ENCODE measurements at places on chromosomes 7 and 10. TPM values are rescaled to one million over a fixed set of nuclear protein-coding genes. Genes with fewer than 3 reads are reported as not detected.

DNA sequence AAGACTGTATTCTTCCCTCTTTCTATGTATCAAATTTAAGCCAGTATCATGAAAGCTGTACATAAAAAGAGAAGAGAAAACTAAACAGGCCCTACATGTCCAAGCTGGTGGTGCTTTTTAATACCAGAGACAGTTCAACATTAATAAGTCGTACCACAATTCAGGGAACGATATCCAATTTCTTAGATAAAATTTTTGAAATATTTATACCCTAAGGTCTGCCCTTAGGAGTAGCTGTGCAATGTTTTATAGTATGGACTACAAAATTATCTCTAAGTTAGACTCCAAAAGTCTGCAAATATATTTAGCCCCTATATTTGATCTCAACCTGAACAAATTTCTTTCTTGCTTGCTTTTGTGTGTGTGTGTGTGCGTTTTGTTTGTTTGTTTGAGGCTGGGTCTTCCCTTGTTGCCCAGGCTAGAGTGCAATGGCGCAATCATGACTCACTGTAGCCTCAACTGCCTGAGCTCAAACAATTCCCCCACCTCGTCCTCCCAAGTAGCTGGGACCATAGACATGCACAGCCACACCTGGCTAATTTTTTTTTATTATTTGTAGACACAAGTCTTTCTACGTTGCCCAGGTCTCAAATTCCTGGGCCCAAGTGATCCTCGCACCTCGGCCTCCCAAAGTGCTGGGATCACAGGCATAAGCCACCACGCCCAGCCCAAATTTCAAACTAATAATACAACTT is 13.2 kb downstream of the ARHGAP19 start:
- DNase-seq = no peak
- H3K4me1 ChIP-seq = peaks cover 8% of the 10 kb centered on the region
- H3K4me3 ChIP-seq = no peak overlapping the region
- no peaks in the 10 kb centered on the region for H3K27me3 ChIP-seq

DNA sequence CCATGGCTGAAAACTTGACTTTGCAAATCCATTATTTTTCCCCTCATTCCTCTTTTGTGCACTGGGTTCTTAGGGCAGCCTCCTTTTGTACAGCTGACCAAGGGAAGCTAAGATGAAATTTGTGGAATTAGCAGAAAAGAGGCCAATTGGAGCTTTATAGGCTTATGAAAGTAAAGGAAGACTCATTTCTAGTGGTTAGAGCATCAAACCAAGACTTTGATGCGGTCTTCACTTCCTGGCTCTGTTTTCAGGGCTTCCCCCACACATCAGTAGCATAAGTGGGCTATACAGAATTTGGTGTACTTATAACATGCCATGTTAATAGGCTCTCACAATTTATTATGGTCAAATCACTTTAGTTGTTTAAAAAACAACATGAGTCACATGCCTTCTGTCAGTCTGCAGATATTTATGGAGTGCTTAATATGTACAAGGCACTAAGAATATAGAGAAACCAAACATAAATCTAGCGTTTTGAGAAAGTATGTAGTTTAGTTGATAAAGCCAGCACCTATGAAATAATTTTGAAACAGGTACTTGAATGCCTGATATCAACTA is 5.7 kb downstream of the AUTS2 start:
- H3K4me3 ChIP-seq = no peak overlapping the region
- no peak for DNase-seq
- H3K27me3 ChIP-seq = peaks cover 6% of the 10 kb centered on the region
- H3K27ac ChIP-seq = no peak overlapping the region
- peaks cover 10% of the 10 kb centered on the region for H3K4me1 ChIP-seq

- no peak overlapping the region for H3K4me3 ChIP-seq
- H3K4me1 ChIP-seq = no peaks in the 10 kb centered on the region
- H3K36me3 ChIP-seq = peaks cover 5% of the 10 kb centered on the region
- no peak overlapping the region for H3K27ac ChIP-seq
- DNase-seq = no peak
- H3K27me3 ChIP-seq = no peaks in the 10 kb centered on the region
These were observed 315.8 kb upstream of the PHF14 start for GRCh38 chr7:10657837-10658236.

GRCh38 chr7:129771201-129771927 is 159.8 kb downstream of the NRF1 start:
- no peak overlapping the region for H3K27ac ChIP-seq
- no peak for DNase-seq
- H3K36me3 ChIP-seq = peaks cover 12% of the 10 kb centered on the region
- no peak overlapping the region for H3K4me3 ChIP-seq
- peaks cover 91% of the 10 kb centered on the region for H3K4me1 ChIP-seq

The LAMB4 gene
- total RNA-seq = not detected

All from K562 (cell line).